ENCODE measurements at places on chromosomes 12 and 14.

DNA sequence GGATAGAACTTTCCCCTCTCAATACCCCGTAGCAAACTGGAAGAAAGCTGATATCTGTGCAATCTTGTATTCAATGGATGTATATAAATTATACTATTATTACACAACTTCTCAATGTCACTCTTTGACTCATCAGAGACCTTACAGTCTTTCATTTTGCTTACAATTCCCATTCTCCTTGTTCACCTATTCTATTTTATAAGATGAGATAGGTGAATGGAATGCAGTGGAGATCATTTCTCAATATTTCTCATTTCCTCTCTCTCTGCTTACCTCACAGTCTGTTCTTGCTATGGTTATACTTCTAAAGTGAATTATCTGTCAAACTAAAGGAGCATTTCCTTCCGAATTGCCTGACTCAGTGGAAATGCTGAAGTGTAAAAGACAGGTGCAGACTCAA is 14.9 kb downstream of the FOXA1 start:
- no peak for DNase-seq

- no peak for DNase-seq
These were observed 17.3 kb upstream of the GPRC5A start for GRCh38 chr12:12874029-12874428.

DNA sequence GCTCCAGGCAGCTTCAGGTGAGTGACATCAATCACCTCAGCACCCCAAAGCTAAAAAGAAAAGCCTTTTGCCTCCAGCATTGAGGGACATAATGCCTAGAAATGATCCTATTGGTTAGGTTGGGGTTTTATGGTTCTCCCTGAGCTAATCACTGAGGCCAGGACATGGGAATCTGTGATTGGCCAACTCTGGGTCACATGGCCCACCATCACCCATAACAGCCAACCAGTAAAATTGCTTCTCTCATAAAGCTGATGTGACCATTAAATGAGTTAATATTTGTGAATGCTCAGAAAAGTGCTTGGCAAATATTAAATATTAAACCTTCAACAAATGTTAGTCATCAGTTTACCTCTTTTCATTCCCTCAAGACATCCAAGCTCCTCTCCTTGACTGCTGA is 60.2 kb downstream of the TBX3 start:
- DNase-seq = no peak

DNA sequence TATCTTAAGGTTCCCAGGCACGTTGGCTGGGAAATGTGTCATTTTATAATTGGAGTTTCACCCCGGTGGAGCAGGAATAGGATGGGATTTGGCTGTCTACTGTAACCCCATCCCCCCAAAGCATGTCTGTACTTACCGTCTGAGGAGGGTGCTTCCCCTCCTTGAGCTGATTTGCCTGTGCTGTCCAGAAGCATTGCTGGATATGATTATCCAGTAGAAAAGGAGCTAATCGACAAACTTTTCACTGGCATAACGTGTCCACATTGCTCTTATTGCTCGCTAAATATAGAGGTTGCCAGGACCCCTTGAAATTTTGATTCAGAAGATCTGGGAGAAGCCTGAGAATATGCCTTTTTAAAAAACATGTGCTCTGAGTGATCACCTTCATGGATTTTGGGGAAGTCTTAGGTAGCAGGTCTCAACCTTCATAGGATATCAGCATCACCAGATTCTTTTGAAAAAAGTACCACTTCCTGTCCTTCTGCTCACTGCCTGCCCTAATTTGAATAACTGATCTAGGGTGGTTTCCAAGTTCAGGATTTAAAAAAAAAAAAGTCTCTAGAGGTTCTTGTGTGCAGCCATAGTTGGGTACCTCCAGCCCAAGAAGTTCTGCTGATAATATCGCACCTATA is 80.4 kb upstream of the KCNA1 start:
- no peak for DNase-seq

DNA sequence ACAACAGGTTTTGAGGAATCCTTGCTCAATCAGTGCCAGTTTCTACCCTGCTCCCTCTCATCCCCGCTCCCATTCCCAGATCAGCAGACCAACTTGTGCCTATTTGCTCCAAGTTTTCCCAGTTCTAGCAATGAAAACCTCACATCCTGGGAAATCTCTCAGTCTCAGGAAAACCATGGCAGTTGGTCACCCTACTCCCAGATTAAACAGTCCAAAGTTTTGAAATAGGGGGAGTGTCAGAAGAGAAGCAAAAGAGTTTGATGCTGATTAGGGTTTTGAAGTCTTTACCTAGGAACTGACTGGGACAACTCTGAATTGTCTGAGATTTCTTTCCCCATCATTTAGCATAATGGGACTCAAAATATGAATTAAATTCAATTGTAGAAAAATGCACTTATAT is 95.8 kb upstream of the ARID2 start:
- DNase-seq = no peak
